ENCODE measurements at places on chromosomes 5 and 9.

DNA sequence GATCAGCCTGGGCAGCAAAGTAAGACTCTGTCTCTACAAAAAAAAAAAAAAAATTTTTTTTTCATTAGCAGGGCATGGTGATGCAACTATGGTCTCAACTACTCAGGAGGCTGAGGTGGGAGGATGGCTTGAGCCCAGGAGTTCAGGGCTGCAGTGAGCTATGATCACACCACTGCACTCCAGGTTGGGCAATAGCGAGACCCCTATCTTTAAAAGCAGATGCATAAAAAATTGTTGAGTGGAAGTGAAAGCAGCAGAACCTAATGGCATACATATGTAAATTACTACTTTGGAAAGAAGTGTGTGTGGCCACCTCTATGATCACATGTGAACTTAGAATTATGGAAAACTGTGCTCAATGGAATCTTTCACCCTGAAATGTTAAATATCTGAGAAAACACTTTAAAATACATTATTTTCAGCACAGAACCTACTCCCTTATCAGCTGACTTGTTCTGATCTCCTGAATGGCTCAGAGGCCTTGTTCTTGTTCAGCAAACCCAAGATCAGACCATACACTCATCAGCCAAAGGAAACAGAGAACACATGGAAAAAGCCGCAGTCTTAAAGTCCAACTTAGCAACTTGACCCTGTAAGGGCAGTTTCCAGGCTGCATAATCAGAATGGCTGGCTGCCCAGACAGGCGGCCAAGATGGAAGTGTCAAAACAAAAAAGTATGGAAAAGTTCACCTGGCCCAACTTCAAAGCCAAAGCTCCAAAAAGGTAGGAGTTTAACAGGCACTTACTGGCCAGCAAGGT, 56.5 kb downstream of the SIL1 start:
- DNase-seq = no peak

DNA sequence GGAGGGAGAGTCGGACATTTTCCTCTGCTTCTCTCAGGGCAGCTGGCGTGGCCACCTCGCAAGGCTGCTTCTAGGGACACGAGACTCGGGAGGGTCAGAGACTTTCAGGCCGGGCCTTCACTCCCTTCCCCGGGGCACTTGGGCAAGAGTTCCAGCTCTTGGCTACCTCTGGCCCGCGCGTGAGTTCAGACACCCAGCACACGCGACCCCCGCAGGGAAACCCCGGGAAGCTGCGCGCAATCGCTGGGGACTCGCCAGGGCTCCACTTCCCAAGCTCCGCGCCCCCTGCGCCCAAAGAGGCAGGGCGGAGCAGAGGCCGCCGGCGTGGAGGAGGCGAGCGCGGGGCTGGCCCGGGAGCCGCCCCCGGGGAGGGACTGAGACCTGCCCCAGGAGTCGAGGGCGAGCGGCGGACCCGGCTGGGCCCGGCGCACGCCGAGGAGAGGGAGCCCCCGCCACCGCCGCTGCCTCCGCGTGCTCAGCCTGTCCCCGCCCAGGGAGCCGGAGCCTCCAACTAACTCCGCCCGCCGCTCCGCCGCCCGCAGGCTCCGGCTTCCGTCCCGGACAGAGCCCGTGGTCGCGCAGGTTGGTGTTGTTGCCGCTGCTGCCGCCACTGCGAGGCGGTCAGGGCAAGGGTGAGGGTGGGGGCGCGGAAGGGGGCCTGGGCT, at the start of gene PAM:
Gene PAM (plus strand): TSS at position 539 of the 665 bp plus-strand sequence. CDS start 110,891 bp downstream, outside the sequence.
- peak; percentile 13 for DNase-seq

DNA sequence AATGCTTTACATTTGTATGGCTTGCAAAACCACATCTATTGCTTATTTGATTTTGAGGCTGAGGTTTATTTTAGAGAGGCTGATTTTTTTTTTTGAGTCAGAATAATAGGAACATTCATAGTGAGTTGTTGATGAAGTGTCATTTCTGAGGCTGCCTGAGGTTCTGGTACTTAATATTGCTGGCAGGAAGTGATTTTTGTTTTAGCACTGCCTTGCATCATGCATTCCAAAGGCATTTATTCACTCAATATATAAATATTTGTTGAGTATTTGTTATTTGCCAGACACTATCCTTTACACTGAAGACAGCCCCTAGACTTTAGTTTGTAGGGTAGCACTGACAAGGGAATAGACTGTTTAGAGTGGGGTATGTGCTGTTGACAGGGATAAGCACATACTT, 2.7 kb downstream of the RNF20 start:
- DNase-seq = no peak

DNA sequence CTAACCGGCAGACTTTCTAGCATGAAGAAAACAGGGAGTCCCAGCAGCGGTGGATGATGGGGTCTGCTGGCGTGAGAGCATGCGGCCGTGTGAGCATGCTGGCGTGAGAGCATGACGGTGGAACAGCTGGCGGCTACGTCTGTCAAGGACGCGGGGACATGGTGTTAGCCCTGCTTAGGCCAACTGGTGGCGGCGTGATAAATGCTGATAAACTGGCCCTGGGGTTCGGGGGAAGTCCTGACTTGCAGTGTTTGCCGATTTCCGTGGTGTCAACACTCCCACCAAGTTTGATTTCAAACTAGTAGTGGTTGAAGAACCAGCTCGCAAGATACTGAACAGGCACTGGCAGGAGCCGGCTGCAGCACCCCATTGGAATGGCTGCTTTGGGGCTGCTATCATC, 122.4 kb upstream of the RAPGEF1 start:
- DNase-seq = no peak

- no peak for DNase-seq
Measured at GRCh38 chr5:116573702-116574366, 789 bp downstream of the SEMA6A start.

GRCh38 chr9:7500521-7500920, 299.1 kb downstream of the DMAC1 start:
- DNase-seq = no peak

DNA sequence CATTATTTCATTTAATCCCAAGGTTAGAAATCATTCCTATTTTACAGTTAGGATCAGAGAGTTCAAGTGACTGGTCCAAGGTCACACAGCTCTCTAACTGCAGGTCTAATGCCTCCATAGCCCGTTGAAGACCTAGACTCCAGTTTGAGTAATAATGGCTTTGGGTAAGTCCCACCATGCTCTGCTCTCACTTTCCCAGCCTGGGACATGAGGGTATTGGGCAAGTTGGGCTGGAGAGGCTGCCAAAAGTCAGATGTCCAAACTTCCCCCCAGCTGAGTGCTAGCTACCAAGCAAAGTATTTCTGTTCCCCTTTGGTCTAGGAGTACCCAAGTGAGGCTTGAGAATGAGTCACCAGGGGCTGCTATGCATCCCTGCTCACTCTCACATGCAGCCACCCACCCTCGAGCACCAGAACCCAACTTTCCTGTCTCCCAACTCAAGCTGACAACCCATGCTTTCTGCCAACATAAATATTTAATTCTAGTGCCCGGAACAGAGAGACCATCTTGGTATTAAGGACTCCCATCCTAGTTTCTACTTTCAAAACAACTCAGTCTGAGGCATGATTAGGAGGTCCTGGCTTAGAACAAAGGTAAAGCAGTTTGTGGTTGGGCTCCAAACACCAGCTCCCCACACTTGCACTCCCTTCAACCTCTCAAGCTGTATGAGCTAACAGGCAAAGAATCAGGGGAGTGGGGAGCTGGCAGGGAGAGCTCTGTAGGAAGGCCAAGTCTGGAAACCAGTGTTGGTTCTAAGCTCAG, 236.5 kb upstream of the TRIM32 start:
- DNase-seq = no peak

- no peak for DNase-seq
Measured at GRCh38 chr5:54063817-54064216, 246.6 kb downstream of the ARL15 start.

GRCh38 chr5:2699686-2700085, 51.8 kb downstream of the IRX2 start:
- no peak for DNase-seq

DNA sequence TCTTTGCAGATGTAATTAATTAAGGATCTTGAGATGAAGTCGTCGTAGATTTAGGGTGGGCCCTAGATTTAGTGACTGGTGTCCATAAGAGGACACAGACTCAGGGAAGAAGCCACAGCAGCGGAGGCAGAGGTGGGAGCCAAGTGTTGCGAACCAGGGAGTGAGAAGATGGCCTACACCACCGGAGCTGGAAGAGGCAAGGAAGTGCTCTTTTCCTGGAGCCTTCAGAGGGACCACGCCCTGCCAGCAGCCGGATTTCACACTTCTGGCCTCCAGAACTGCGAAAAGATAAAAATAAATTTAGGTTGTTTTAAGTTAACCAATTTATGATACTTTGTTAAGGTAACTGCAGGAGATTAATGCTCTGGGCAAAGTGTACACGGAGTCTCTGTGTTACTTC, 30.7 kb downstream of the EHMT1 start:
- DNase-seq = no peak

- DNase-seq = no peak
Measured at GRCh38 chr9:34638138-34638445, 505 bp upstream of the SIGMAR1 start.

DNA sequence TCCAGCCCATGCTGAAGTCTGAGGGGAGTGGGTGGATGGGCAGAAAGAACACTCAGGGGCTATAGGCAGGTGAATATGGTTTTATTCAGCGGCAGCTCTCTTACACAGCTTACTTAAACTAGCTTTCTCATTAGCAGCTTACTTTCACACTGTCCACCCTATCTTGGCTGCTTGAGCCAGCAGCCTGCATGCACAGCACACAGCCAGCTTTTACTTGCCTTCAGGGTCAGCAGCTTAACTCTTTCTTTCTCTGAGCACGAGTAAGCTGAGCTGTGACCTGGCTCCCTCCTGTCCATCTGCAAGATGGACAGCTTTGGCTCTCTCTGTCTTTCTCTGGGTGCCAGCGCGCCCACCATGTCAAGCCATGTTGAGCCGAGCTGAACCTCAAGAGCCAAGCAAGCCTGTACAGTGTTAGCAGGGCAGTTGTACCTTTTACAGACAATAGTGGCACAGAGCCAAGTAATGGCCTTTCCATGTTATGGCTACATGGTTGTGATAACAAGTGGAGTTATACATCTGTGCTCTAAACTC, 1054.9 kb downstream of the PTPRD start:
- DNase-seq = no peak

DNA sequence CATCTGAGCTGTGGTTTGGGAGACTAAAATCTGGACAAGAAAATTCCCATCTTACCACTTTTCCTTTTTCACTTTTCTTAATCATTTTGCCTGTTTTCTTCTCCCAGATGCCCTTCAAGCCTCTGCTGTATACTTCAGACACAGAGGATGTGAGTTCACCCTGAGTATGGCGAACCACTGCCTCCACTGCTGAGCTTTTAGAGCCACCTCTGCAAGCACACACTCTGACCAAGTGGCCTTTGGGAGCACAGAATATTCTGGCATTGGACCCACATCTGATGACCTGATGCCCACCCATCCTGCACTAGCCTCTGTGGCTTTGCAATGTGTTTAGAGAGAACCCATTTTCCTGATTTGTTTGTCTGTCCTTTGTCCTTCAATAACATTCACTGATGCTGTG, 32.5 kb downstream of the TERT start:
- no peak for DNase-seq

GRCh38 chr5:52748590-52748989, 39.1 kb upstream of the ITGA1 start:
- no peak for DNase-seq

DNA sequence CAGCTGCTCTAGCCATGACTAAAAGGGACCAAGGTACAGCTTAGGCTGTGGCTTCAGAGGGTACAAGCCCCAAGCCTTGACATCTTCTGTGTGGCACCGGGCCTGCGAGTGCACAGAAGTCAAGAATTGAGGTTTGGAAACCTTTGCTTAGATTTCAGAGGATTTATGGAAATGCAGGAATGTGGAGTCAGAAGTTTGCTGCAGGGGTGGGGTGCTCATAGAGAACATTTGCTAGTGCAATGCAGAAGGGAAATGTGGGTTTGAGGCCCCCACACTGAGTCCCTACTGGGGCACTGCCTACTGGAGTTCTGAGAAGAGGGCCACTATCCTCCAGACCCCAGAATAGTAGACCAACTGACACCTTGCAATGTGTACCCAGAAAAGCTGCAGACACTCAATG, 624.9 kb upstream of the FTMT start:
- DNase-seq = no peak

- DNase-seq = peak; percentile 66
Measured at GRCh38 chr9:6757132-6757455, 679 bp upstream of the KDM4C start.

DNA sequence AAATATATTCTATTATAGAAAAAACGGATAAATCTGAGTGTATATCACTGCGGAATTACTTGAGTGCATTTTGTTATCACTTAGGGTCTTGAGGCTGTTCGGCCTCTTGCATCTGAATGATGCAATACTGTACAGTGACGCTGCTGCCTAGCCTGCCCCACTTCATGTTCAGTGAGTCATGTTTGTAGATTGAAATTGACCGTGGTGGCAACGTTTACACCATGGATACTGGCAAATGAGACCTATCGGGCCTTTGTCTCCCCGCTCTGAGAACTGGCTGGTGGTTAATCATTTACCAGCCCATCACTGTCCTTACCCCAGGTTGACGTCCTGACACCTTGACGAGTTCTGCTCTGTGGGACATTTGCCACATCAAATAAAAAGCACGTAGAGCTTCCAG, 510.1 kb upstream of the ADAMTS16 start:
- no peak for DNase-seq

- no peak for DNase-seq
Measured at GRCh38 chr5:150613991-150614660, 26.3 kb upstream of the SYNPO start.

- no peak for DNase-seq
Measured at GRCh38 chr5:124908581-124909451, 162.4 kb upstream of the ZNF608 start.

GRCh38 chr9:92293075-92293354, 482 bp downstream of the IARS1 start:
- no peak for DNase-seq

- DNase-seq = no peak
Measured at GRCh38 chr9:77092536-77092935, 73.1 kb downstream of the FOXB2 start.

- peak; percentile 4 for DNase-seq
Measured at GRCh38 chr9:70111042-70111602, 67.5 kb downstream of the MAMDC2 start.

GRCh38 chr9:70012569-70012968, 31.1 kb upstream of the MAMDC2 start:
- no peak for DNase-seq

DNA sequence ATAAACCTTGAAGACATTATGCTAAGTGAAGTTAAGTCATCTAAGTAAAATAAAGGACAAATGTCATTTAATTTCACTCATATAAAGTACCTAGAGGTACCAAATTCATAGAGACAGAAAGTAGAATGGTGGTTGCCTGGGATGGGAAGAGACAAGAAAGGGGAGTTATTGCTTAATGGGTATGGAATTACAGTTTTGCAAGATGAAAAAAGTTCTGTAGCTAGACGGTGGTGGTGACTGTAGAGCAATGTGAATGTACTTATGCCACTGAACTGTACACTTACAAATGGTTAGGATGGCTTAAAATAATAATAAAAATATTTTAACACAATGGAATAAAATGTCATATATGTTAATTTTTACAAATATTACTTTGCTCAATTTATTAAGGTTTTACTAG, 128.0 kb downstream of the MPDZ start:
- no peak for DNase-seq
